Brain pericyte (primary cell): ENCODE measurements at places on chromosomes 5 and 9.

GRCh38 chr9:116482740-116483139 is 204.4 kb upstream of the TRIM32 start:
- DNase-seq, result no peak

DNA sequence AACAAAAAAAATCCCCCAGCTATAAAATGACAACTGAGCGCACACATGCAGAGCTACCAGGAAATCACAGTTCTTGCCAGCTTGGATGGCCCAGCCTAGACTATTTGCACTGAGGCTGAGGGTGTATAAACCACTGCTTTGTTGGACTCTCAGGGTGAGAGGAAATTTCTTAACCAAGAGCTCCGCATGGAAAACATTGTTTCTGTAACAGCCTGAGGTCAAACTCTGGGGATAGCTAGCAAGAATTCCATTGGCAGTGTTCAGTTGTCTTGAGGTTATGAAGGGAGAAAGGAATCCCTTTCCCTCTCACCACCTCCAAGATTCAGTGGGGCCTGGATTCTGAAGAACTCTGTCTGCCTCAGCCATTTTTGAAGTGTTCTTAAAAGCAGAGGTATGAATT is 360.0 kb downstream of the OSTF1 start:
- DNase-seq, result no peak

GRCh38 chr5:143539742-143540141 is 136.3 kb upstream of the NR3C1 start:
- no peak for DNase-seq

- DNase-seq, result no peak
These were observed 18.7 kb upstream of the RASGRF2 start for GRCh38 chr5:80941496-80941895.

GRCh38 chr9:6605202-6605601 is 40.3 kb downstream of the GLDC start:
- DNase-seq, result no peak

- DNase-seq, result no peak
These were observed 94.8 kb downstream of the SLC1A3 start for GRCh38 chr5:36701085-36701698.

- DNase-seq, result no peak
These were observed 420.0 kb downstream of the SEMA5A start for GRCh38 chr5:9125852-9126251.

GRCh38 chr5:138351056-138351455 is 1.4 kb upstream of the KDM3B start:
- no peak for DNase-seq

GRCh38 chr9:12274577-12274976 is 418.6 kb upstream of the TYRP1 start:
- DNase-seq, result no peak
